ENCODE measurements at places on chromosomes 5 and 9. TPM values are rescaled to one million over a fixed set of nuclear protein-coding genes. Genes with fewer than 3 reads are reported as not detected.

Gene ARHGEF37
- polyA plus RNA-seq, result not detected

Gene IFNA4
- polyA plus RNA-seq, result not detected

Gene N4BP3
- not detected for polyA plus RNA-seq

Gene FAM163B
- not detected for polyA plus RNA-seq

DNA sequence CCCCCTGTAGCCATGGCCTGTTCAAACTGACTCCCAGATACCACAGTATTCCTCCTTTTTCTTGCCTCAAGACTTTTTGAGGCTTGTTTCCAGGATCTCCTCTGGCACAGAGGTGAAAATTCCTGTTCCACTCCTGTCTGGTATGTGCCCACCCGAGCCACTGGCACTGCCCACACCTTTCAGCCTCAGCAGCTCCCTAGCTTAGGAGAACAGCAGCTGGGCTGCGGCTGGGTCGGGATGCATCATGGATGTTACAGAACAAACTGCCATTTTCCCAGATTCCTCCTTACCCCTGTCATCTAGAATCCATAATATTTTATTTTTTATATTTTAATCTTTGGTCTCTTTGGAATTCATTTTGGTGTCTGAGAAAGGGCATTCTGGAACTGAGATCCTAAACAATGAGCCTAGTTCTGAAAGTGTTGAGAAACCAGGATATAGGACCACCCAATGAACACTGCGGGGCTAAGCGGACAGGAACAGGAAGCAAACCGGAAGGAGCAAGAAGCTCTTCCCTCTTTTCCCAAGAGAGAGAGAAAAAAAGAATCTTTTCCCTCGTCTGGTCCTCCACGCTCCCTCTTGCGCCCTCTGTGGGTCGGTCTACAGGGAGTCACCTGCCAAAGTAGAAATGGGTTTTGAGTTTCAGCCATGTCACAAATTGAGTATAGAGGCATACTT lies 12.5 kb downstream of the OR2S2 start:
- peak; percentile 8 for DNase-seq

- no peak for DNase-seq
Observed at GRCh38 chr5:171961117-171961516, 45.3 kb downstream of the FBXW11 start.

- DNase-seq, result peak; percentile 28
Observed at GRCh38 chr5:43192558-43193180, 644 bp downstream of the NIM1K start.

DNA sequence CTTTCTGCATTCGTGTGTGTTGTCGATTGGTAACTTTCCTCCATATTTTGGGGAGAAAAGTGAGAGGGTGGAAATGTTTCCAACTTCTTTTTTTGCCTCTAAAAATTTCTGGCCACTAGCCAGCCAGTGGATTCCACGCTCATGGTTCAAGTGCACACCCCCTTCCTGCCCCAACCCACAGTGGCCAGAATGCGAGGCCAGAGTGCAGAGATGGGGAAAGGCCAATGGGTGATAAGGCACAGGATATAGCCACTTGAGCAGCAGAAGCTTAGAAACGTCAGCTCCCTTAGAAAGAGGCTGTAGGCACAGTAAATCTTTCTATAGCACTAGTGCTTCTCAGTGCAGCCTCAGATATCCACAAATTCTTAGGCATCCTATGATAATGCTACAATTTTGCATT lies 75.8 kb upstream of the ADRB2 start:
- DNase-seq, result no peak

- DNase-seq, result no peak
Observed at GRCh38 chr9:126151031-126151685, 175.5 kb upstream of the MVB12B start.

- DNase-seq, result no peak
Observed at GRCh38 chr5:120207129-120207528, 257.0 kb upstream of the PRR16 start.

Measured in immature natural killer cell (primary cell).